ENCODE measurements at places on chromosomes 4 and X.

- no peak for DNase-seq
Observed at GRCh38 chrX:18894156-18894555, 89.8 kb downstream of the PHKA2 start.

DNA sequence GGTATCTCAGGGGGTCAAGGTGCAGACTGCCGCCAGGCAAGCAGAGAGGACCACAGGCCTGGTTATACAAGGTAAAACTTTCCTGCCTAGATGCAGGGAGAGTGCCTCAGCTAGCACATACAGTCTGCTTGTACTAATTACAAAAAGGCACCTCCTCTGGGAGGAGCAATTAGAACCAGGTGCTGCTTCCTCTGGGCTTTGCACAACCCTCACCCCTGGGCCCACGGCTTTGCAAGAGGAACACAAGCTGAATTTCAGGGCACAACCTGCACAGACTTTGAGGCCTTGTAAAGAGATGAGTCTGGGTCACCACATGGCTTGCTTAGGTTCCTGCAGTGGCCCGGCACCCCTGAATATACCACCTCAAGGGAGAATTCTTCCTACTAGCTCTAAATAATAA, 9.2 kb upstream of the CITED1 start:
- DNase-seq: no peak

DNA sequence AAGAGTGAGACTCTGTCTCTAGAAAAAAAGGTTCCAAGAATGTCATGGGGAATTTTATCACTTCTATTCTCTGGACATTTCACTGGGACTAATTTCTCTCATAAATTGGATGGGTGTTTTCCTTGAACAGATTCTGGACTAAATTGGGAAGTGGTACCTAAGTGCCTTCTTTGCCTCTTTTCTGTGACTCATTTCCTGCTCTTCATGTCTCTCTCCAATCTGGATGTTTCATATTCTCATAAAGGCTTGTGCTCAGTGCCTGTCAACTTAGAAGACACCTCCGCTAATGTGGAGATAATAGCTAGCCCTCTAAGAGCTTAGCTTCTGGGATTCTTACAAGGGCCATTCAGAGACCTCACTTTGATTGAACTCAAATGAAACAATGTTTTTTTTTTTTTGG, 38.0 kb upstream of the IGFBP7 start:
- no peak for DNase-seq

- no peak for DNase-seq
Observed at GRCh38 chr4:186723292-186724057, at the start of gene FAT1. Gene FAT1 (minus strand): TSS chr4:186723856. CDS start chr4:186709827, 14,029 bp downstream.

DNA sequence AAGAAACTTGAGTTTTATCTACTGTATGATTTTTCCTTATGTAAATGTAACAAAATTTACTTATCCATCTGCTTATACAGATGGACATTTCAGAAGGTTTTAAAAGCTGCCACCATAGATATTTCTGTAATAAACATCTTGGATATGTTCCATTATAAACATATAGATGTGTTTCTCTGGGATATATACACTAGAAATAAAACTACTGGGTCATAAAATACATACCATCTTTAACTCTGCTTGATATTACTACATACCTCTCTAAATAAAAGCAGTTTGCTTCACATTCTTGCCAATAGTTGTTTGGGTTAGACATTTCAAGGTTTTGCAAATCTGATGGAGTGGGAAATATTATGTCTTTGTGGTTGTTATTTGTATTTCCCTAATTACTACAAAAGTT, 220.6 kb downstream of the FBXO8 start:
- DNase-seq: no peak

DNA sequence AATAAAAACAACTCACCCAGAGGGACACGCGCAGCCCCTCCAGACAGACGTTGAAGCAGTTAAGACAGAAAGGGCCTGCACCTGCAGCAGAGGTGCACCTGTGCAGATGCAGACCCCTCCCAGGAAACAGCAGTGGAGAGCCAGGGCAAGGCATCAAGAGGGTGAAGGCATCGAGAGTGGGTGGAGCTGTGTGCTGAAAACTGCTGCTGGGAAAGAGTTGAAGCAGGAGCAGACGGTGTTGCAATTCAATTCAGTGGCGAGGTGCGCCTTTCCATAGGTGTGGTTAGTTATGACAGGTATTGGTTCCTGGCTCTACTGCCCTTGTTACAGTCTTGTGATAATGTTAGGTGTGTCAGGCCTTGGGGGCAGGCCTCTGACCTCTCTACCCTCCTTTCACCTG, 16.7 kb downstream of the LETM1 start:
- no peak for DNase-seq

- DNase-seq: no peak
Observed at GRCh38 chrX:66054978-66055377, 15.1 kb upstream of the VSIG4 start.

DNA sequence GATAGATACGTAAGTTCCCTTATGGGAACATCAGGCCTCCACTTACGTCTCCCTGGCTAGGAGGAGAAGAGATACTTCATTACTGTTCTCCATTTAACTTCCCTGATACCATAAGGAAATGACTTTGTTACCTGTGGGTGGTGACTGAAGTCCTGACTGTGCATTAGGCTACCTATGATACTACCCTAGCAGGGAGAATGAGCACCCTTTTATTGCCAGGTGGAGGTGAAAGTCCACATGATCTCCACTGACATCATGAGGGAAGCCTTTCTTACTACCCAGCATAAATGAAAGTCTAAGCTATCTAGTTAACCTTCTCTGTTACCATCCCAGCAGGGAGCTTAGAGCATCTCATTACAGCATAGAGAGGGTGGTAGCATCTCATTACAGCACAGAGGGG, 24.4 kb upstream of the LAMTOR3 start:
- DNase-seq: no peak

- DNase-seq: no peak
Observed at GRCh38 chrX:130018143-130018542, 35.7 kb downstream of the BCORL1 start.

- DNase-seq: no peak
Observed at GRCh38 chr4:22030307-22030706, 81.7 kb upstream of the KCNIP4 start.

DNA sequence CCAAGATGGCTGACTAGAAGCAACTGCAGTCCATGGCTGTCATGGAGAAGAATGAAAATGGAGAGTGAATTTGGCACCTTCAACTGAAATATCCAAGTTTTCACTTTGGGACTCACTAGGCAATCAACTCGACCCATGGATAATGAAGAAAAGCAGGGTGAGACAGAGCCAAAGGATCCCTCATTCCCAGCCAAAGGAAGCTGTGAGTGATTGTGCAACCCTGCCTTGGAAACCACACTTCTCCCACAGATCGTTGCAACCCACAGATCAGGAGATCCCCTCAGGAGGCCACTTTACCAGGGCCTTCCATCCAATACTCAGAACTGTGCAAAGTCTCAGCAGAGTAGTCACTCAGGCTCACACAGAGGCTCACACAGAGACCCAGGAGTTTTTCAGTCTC, 4.5 kb downstream of the CFAP299 start:
- no peak for DNase-seq

- no peak for DNase-seq
Observed at GRCh38 chrX:31112226-31112999, 40.6 kb upstream of the FTHL17 start.

GRCh38 chr4:181085557-181085956, 1157.6 kb upstream of the TENM3 start:
- no peak for DNase-seq

DNA sequence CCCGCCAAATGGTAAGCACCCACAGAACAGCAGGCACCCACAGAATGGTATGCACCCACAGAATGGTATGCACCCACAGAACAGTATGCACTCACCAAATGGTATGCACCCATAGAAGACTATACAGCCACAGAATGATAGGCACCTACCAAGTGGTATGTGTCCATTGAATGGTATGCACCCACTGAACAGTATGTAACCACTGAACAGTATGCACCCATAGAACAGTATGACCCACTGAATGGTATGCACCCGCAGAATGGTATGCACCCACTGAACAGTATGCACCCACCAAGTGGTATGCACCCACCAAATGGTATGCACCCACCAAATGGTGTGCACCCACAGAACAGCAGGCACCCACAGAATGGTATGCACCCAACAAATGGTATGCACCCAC, 40.1 kb downstream of the CCDC149 start:
- DNase-seq: no peak

GRCh38 chr4:52904421-52904820, 42.3 kb downstream of the RASL11B start:
- DNase-seq: no peak

DNA sequence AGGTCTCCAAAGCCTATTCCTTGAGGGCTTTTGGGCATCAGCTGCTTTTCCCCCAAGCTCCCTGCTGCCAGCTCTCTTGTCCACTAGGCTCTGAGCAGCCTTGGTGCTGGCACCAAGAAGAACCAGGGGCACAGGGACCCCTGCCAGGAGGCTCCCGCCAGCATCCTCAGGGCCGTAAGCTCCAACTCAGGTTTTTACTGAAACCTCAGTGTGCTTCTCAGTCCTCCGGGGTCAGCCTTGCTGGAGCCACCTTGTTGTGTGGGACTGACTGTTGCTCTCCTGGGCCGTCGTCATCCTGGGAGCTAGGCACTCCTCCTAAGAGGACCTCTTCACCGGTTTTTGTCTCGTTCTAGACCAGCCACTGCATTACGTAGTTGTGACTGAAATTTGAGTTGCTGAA, 38.9 kb downstream of the NOP14 start:
- DNase-seq: no peak

GRCh38 chr4:20019310-20020015, 232.2 kb upstream of the SLIT2 start:
- no peak for DNase-seq

DNA sequence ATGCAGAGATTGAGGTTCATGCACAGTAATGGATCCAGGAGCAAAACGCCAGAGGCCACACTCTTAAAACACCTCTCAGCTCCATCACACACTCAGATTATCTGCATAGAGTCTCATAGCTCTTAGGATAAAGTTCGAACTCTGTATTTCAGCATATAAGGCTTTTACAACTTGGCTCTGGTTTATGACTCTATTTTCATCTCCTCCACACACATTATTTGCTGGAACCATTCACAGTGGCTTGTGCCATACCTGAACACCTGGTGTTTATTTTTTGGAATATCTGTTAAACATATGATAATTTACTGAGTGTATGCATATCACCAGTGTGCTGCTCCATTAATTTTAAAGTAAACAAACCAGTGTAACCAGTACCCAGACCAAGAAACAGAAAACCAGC, 27.2 kb downstream of the RASL11B start:
- no peak for DNase-seq

- no peak for DNase-seq
Observed at GRCh38 chrX:138128027-138128671, 562.2 kb downstream of the ZIC3 start.

DNA sequence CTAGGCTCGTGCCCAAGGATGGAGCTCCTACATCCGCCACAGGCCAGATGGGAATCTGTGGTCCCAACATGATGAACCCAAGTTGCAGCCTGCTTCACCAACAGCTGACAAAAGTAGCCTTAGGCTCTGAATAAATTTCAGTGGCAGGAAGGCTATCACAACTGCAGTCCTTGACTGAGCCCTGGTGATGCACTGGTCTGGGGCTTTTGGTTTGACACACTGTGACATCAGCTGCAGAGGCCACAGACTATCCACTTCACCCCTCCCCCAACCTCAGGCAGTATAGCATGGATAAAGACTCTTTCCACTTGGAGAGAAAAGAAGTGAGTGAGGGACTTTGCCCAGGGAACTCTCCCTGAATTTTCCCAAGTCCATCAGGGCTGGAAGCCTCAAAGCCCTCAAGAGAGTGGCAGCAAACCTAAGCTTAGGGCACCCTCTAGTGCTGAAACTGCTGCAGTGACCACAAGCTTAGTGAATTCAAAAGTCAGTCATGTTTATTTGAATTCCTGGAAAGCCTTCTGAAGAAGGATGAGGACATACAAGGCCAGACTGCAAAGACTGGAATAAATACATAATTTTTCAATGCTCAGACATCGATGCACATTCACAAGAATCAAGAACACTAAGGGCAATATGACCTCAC, 135.0 kb upstream of the TENT5D start:
- DNase-seq: no peak

DNA sequence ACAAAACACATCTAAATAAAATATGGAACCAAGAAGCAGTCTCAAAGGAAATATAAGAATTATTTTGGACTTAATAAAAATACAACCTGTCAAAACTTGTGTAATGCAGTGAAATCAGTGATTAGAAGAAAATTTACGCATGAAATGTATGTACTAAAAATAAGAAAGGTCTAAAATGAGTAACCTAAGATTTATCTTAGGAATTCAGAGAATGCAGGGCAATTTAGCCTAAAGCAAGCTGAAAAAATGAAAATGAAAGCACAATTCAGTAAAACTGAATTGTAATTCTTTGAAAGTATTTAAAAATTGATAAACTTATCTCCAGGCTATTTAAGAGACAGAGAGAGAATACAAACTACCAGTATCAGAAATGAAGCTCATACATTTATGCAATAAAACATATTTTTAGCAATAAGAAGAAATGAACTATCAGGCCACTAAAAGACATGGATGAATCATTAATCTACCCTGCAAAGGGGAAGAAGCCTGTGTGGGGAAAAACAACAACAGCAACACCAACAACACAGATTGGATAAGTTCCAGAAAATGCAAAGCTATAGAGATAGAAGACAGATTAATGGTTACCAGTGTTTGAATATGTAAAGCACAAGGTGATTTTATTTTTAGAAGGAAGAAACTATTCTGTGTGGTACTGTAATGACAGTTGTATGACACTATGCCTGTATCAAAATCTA, 442.0 kb upstream of the ADGRL3 start:
- DNase-seq: no peak

DNA sequence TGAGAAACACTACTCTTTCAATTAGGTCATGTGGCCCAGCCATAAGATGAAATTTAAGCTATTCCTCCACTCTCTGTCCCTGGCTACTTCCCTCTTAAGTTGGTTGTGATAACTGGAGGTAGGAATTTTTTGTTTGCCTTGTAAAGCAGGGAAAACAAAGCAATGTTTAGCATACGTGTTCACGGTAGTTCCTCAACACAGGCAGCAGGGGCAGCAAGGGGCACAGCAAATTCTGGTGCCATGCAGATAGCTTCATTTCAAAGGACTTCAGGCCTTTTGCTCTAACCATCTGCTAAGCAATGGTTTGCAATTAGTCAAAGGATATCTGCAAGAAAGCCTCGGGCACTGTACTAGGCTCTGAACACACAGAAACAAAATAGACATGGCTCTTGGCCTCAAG, 330.2 kb downstream of the ZIC3 start:
- DNase-seq: no peak

DNA sequence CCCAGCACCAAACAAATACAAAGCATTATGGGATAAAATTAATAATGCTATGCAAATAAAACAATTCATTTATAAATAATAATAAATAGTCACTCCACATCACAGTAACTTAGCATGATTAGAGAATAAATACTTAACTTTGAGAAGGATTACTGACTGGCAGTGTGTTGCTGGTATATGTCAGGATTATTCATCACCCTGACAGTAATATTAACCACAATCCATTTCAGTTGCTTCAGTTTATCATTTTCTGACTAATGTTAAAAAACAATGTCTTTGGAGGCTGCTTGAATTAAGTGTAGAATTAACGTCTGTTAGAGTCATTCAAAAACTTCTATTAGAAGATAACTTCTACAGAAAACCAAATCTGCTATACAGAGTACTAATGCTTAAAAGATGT, 124.1 kb upstream of the MAB21L2 start:
- no peak for DNase-seq

Measured in cortex of kidney (tissue), 1 donor.